ENCODE measurements at places on chromosomes 2 and 18. TPM values are rescaled to one million over a fixed set of nuclear protein-coding genes. Genes with fewer than 3 reads are reported as not detected.

DNA sequence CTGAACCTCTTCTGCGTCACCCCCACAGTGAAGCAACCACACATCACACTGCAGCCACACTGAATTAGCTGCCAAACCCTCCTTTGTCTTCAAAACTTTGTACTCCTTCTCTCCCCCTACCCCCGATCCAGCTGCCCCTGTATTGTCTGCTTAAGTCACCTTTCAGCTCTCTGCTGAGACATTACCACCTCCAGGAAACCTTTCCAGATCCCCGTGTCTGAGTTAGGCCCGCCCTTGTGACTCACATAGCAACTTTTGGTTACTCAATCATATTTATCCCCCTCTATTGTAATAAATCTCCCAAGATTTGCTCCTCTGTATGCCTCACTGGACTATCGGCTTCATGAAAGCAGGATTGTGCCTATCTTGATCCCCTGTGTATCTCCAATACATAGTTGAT, 82.8 kb upstream of the CDCA7 start:
- DNase-seq, result peak; percentile 74

GRCh38 chr2:74037379-74037860, 52.7 kb downstream of the TET3 start:
- no peak for DNase-seq

GRCh38 chr2:130901061-130901460, 64.3 kb downstream of the ARHGEF4 start:
- DNase-seq, result no peak

GRCh38 chr2:238947920-238948710, 100.2 kb downstream of the TWIST2 start:
- peak; percentile 98 for DNase-seq

DNA sequence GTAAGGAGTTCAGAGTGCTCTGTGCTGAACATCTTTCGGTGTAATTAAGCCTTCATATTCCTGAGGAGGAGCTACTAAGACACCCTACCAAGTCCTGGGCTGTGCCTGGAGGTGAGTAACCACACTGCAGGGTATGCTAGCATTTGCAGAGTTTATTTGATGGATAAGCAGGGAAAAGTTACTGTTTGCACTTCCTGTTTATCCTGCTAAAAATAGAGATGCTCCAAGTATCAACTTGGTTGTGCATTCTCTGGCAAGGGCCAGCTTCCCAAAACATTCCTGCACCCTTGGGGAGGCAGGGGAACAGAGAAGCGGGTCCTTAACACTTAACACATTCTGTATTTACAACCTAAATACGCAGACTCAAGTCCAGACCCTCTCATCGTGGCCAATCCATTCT, 49.8 kb downstream of the PARD6G start:
- DNase-seq, result no peak

DNA sequence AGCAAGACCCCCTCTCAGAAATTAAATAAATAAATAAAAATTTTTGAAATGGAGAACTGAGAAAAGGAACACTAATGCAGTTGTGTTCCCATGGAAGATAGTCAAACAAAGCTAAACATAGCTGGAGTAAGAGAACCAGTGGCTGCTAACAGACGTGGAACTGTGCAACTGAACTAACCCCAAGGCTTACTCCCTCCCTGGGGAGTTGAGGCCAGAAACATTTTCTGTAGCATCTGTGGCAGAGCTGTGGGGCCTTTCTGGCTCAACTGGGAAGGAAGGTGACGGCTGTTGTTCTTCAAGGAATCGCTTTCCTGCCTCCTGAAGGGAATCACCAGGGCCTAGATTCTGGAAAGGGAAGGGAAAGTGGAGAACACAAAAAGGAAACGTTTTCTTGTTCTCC, 53.9 kb upstream of the B3GNT2 start:
- no peak for DNase-seq

GRCh38 chr2:55703350-55703749, 9.7 kb upstream of the PNPT1 start:
- DNase-seq, result no peak

- no peak for DNase-seq
Observed at GRCh38 chr2:42187886-42188285, 18.7 kb downstream of the EML4 start.

DNA sequence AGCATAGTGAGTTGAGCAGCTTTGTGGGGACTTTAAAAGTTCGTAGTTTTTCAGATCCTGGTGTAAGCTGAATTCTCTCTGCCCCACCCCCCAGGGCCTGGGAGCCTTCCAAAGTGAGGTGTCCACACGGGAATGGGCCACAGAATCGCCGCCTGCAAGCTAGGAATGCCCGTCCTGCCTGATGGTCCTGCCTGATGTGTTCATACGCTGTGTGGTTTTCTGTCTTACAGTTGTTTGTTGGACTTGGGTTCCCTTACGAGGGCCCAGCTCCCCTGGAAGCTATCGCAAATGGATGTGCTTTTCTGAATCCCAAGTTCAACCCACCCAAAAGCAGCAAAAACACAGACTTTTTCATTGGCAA, 158.7 kb downstream of the MGAT5 start:
- DNase-seq, result no peak

DNA sequence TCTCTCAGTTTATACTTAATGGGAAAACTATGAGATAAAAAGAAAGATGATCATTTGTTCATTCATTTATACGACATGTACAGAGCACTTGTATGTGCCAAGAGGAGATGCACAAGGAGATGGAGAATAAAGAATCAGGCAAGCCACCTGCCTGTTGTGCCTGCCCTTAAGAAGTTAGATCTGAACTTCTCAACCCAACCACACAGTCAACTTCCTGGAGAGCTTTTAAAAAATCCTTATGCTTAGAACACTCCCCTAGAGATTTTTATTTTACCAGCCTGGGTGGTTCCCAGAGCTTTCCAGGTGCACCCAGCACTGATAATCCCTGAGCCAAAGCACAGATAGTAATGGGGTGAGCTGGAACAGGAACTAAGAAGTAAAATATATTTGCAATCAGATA, 18.5 kb downstream of the AKAIN1 start:
- DNase-seq, result no peak

DNA sequence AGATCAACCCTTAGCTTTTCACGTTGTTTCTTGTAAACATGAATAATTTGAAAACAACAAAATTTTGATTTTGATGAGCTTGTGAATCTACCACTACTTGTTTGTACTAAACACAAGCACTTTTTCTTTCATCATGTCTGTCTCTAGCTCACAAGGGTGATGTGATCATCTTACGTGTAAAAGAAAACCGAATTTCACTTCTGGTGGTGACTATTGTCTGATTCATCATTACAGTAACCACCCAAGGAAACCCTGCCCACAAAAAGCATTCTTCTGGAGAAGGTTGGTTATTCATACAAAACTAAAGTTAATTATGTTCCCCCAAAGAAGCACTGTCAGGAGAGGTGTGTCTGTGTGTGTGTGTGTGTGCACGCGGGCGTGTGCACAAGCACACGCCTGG, 285.4 kb downstream of the ZNF516 start:
- peak; percentile 50 for DNase-seq

DNA sequence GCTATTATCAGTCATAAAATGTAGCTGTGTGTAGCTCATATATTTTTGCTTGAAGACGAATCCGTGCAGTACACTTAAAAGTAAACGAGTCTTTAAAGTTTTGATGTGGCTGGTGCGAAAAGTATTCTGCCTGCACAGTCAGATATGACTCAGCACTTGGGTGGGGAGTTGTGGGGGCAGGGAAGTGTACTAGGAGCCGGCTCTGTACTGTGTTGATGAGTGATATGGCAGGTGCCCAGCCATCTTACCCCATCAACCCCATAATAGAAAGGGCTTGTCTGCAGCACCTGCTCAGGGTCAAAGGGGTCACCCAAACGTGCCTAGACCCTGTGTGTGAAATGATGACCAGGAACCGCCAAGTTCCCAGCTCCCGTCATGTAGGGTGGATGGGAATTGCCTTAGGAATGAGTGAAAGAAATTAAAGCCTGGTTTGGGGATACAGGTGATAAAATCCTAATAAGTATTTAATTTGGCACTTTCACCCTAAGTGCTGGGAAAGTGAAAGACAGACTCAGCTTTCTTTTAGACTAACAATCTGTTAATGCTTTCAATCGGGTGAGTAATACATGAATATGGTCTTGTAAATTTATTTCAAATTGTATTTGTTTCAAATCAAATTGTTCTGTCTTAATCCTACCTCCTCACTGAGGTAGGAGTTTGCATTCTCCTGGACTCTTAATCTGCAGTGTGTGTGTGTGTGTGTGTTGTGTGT, 48.0 kb downstream of the BCL2L11 start:
- peak; percentile 94 for DNase-seq

DNA sequence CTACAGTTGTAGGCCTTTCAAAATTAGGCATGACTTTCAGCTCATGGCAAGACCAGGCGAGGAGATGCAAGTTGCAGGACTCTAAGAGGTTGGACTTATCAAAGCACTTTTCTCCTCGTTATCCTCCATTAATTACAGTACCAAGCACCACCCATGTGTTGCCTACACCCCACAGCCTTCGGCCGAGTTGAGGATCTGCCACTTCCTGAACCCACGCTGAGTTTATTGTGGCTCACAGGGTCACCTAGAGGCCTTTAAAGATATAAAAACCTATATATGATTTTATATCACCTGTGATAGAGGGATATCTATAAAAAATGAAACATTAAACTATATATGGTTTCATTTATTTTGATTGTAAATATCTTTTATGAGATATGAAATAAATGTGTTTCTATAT, 2.6 kb downstream of the UGT1A10 start:
- DNase-seq, result no peak

GRCh38 chr2:232295971-232296370, 82.6 kb upstream of the ALPP start:
- DNase-seq, result peak; percentile 6

DNA sequence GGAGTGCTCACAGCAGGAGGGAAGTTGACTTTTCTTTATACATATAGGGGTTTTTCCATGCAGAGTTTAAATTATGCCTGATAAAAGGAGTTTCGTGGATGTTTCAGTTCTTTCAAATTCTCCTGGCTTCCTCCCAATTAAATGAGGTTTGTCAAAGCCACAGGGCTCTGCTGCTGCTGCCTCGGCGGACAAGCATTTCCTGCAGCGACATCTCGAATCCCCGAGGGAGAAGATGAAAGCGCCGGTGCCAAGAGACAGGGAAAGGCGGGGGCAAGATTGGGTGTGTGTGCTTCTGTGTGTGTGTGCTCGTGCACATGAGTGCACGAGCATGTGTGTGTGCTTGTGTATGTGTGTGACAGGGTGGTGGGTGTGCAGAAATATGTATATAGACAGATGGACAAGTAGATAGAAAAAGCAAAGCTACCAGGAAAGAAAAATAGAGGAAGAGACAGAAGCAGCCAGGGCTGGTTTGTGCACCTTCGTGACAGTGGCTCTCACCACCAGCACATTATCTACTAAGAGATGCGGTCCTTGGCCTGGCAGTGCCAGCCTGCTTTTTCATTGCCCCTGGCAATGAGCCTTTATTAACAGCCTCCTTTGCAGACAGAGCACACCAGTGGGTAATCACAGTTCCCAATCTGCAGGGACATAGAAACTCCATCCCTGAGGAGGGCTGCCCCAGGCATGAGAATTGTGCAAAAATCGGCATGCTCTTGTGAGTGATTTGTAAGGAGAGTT, 76.2 kb downstream of the CDK15 start:
- DNase-seq, result peak; percentile 47

GRCh38 chr2:159202568-159203071, 83.9 kb downstream of the WDSUB1 start:
- peak; percentile 61 for DNase-seq

Gene CXXC1
- total RNA-seq, result 25.4 TPM

Gene HAAO
- not detected for total RNA-seq

Gene TUBA3E
- total RNA-seq, result not detected

Gene KDM3A
- 32.2 TPM for total RNA-seq

Gene GKN2
- total RNA-seq, result not detected

Gene MEP1B
- not detected for total RNA-seq

Gene MCEE
- 10.9 TPM for total RNA-seq

Gene HOXD13
- 0.36 TPM for total RNA-seq

Gene ALPI
- total RNA-seq, result not detected

Gene GPBAR1
- not detected for total RNA-seq

Gene RESP18
- not detected for total RNA-seq

Gene GAL3ST2
- total RNA-seq, result not detected

Gene SFXN5
- 30.7 TPM for total RNA-seq

Gene FSIP2
- total RNA-seq, result 2.5 TPM

Gene EMILIN2
- 17.1 TPM for total RNA-seq

Gene RGPD4
- not detected for total RNA-seq
